ENCODE measurements at places on chromosomes 6 and 20. TPM values are rescaled to one million over a fixed set of nuclear protein-coding genes. Genes with fewer than 3 reads are reported as not detected.

- no peaks in the 10 kb centered on the region for H3K4me1 ChIP-seq
- peaks cover 4% of the 10 kb centered on the region for H3K27me3 ChIP-seq
- H3K27ac ChIP-seq = no peak overlapping the region
- DNase-seq = no peak
- H3K36me3 ChIP-seq = no peaks in the 10 kb centered on the region
- H3K4me3 ChIP-seq = no peak overlapping the region
Measured at GRCh38 chr6:39130691-39131090, 15.7 kb upstream of the SAYSD1 start.

GRCh38 chr6:150183105-150183504, 40.3 kb downstream of the PPP1R14C start:
- peaks cover 5% of the 10 kb centered on the region for H3K4me1 ChIP-seq
- no peak overlapping the region for H3K4me3 ChIP-seq
- H3K27me3 ChIP-seq = peaks cover 4% of the 10 kb centered on the region
- no peaks in the 10 kb centered on the region for H3K36me3 ChIP-seq

DNA sequence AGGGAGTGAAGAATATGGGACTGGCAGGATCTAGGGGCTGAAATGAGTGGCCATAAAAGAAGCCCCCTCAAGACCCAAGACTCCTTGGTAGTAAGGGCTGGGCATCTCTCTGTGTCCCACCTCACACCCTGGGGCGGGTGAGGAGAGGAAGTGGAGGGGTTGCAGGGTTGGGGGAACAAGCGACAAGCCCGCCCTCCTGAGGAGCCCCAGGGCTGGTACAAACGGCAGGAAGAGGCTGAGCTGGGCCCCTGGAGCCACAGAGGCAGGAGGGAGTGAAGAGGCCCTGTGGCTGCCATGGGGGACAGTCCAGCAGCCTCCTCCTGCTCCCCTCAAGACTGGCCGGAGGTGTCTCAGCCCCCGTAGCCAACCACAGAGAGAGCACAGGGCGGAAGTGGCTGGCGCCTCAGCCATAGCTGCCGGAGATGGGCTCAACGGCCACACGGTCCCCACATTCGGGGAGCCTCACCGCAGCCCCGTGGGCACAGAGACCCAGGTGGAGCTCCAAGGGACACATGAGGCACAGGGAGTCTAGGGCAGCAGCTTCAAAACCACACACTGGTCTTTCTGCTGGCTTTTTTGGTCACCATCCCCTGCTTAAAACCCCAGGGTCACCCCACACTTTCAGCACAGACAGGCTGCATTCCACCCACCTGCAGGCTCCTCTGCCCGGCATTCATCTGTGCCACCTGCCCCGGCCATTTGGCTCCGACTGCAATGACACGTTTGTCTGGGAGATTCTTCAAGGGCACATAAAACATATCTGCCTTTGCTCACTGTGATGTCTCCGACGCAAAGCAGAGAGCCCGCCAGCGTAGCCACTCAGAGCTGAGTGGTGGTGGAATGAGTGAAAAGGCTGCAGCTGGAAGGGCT, 524 bp downstream of the C20orf203 start:
- peak overlapping the region; percentile 15 for H3K27ac ChIP-seq
- H3K27me3 ChIP-seq = peaks cover 3% of the 10 kb centered on the region
- no peak overlapping the region for H3K4me3 ChIP-seq
- H3K4me1 ChIP-seq = no peaks in the 10 kb centered on the region

DNA sequence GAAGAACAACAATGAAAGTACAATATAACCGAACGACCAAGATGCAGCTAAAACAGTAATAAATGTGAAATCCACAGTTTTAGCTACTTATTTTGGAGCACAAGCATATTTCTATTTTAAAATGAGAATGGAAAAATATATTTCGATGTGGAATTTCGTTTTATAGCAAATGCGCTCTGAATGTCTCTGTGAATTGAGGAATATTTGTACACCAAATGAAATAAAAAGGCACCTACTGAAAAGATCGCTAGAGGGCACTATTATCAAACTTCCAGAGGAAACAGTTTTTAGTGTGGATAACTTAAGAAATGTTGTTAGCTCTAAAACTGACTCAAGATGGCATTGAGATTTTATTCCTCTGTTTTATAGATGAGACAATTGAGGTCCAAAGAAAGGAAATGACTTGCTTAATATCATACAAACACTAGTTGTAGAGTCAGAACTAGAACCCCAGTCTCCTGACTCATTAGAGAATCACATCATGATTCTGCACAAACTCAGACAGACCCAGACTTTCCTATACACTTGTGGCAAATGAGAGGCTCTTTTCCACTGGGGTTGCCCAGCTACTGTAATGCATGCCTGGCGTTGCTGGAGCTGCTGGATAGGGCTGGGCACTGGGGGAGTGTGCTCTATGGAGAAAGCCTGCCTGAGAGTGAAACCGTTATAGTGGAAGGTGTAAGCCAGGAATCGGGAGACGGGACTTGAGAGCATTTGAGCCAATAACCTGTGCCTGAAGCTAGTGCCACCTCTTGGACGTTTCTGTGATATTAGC, 51.9 kb downstream of the GCLC start:
- H3K27ac ChIP-seq = no peak overlapping the region
- H3K36me3 ChIP-seq = peaks cover 4% of the 10 kb centered on the region
- peaks cover 18% of the 10 kb centered on the region for H3K4me1 ChIP-seq
- no peak overlapping the region for H3K4me3 ChIP-seq

GRCh38 chr6:145882121-145882531, 67.5 kb upstream of the FBXO30 start:
- peaks cover 8% of the 10 kb centered on the region for H3K4me1 ChIP-seq
- DNase-seq = no peak
- H3K27me3 ChIP-seq = no peaks in the 10 kb centered on the region
- H3K36me3 ChIP-seq = peaks cover 34% of the 10 kb centered on the region
- no peak overlapping the region for H3K4me3 ChIP-seq

DNA sequence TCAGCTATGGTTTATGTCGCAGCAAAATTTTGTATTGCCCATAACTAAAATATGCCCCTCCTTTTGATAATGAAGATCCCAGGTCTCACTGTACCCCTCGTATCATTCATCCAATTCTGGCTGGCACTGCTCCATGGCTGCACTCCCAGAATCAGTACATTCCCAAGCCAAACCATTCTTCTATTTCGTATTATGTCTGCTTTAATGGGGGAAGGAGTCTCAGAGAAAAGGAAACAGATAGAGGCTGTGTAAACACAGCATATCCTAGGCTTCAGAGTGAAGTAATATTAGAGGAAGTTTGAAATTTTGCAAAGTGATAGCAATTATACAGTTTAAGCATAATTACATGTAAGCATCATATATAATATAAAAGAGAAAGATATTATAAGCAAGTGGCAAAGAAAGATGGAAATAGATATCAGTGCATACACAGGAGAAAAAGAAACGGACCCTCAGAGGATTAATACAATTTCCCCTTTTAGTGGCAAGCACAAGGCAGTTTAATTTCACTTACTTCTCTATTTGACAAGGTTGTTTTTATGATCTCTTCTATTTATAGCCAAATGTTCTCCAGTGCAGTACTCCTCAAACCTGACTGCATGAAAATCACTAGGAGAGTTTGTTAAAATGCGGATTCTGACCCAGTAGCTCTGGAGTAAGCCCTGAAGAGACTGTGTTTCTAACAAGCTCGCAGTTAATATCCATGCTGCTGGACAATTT, 56.5 kb upstream of the TENT5A start:
- H3K4me1 ChIP-seq = peaks cover 10% of the 10 kb centered on the region
- H3K36me3 ChIP-seq = no peaks in the 10 kb centered on the region
- no peak overlapping the region for H3K27ac ChIP-seq
- H3K4me3 ChIP-seq = no peak overlapping the region
- no peak for DNase-seq

DNA sequence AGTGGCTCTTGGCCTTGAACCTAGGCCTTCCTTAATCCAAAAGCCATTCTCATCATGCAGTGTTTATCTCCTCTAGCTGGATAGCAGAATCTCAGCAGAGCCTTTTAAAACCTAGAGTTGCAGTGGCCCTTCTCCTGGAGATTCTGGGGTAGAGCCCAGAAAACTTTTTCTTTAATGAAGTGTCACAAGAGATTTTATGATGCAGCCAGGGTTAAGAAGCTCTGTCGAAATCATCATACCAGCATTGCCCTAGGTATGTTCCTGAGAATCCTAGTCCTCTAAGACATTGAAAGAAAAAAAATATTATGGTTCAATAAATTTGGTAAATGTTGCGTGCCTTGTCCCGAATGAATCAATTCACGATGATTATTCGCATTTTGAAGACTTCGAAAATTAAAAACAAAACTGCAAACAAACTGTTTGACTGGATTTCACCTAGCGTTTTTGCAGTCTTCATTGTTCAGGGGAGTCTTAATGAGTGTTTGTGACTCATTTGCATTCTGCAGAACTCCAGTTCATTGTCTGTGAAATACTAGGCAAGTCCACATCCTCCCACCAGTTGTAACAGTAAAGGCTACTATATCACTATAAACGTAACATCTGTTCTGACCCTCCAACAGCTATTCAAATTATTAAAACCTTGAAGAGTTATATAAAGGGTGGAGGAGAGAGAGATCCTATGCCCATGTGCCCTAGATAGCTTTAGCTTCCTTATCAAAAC, 198.6 kb downstream of the UST start:
- peaks cover 5% of the 10 kb centered on the region for H3K27me3 ChIP-seq
- no peak overlapping the region for H3K4me3 ChIP-seq
- no peak for DNase-seq
- no peak overlapping the region for H3K27ac ChIP-seq

- no peak overlapping the region for H3K4me3 ChIP-seq
- H3K4me1 ChIP-seq = peaks cover 6% of the 10 kb centered on the region
Measured at GRCh38 chr6:713351-713750, 20.4 kb upstream of the EXOC2 start.

DNA sequence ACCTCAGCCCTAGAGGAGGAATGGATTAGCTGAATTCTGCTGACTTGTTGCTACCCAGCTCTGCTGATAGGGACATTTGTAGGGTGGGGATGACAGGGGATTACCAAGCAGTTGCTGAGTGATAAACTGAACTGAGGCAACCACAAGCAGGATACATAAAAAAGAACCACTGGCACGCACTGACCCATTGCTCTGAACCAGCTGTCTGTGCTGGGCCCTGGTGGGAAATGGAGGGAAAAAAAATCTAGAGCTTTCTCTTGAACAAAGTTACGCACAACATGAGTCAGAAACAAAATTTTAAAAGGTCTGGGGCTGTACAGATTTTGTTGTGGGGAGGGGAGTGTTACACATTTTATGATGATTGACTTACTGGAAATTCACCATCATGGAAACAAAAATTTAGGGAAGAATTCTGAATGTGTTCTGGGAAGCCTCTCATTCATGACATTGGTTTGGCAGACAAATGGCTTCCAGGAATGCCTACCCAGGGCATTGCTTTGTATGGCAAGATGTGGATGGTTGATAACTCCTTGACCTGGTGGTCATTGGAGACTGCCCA, 37.7 kb downstream of the FOXO3 start:
- H3K27me3 ChIP-seq = no peaks in the 10 kb centered on the region
- H3K36me3 ChIP-seq = no peaks in the 10 kb centered on the region
- peaks cover 17% of the 10 kb centered on the region for H3K4me1 ChIP-seq
- H3K4me3 ChIP-seq = no peak overlapping the region
- H3K27ac ChIP-seq = no peak overlapping the region

DNA sequence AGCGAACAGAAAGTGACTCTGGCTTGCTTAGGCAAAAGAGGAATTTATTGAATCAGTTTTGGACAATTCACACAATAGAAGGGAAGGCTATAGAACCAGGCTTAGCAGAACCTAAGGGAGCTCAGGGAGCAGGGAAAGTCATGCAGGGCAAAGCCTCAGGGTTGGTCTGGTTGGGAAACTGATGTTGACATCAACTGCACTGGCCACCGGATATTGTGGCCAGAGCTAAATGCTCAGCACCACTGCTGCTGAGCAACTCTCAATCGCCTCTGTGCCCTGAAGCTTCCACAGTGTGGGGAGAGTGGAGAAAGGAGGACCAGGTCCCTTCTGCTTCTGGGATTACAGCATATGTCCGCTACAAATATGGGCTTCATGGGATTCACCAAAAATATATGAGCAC, 93.3 kb upstream of the GCM1 start:
- no peak overlapping the region for H3K27ac ChIP-seq
- peaks cover 2% of the 10 kb centered on the region for H3K4me1 ChIP-seq
- no peak for DNase-seq
- H3K4me3 ChIP-seq = no peak overlapping the region
- no peaks in the 10 kb centered on the region for H3K36me3 ChIP-seq

- peak; percentile 48 for DNase-seq
- H3K27ac ChIP-seq = peak within 1 kb of the TSS; percentile 82
- peaks cover 66% of the 10 kb centered on the region for H3K27me3 ChIP-seq
- peak within 1 kb of the TSS; percentile 87 for H3K4me3 ChIP-seq
- no peaks in the 10 kb centered on the region for H3K36me3 ChIP-seq
Measured at GRCh38 chr6:148746363-148747144, at the start of gene UST. Gene UST (plus strand): TSS chr6:148747030. CDS start chr6:148747431, 401 bp downstream.

DNA sequence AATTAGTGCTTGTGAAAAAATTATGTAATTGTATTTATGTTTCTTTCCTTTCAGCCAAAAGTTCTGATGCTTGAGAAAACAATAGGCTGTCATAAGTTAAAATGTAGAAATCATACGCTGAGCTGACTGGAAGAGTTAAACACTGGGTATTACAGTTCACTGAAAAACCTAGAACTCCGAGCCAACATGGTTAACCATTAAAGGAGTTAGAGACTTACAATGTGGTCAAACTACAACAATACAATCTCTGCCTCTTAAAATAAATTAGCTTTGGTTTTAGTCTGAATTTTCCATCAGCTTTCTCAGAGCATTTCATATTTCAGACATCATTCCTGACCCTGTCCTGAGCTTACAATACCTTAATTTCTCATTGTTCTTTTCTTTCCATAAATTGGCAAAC, 91.0 kb downstream of the COL12A1 start:
- no peak overlapping the region for H3K4me3 ChIP-seq
- no peaks in the 10 kb centered on the region for H3K36me3 ChIP-seq
- no peaks in the 10 kb centered on the region for H3K27me3 ChIP-seq
- H3K4me1 ChIP-seq = peaks cover 12% of the 10 kb centered on the region

Gene PSORS1C1
- total RNA-seq = not detected

Gene C20orf144
- total RNA-seq = 0.27 TPM

Gene GNMT
- total RNA-seq = 1.7 TPM

Gene PROKR2
- total RNA-seq = not detected

Gene GNAS-AS1
- 4.3 TPM for total RNA-seq

All from progenitor cell of endocrine pancreas (in vitro differentiated cells).